Brain (organoid and tissue), 16 donors: ENCODE measurements at places on chromosomes 7 and 10.

DNA sequence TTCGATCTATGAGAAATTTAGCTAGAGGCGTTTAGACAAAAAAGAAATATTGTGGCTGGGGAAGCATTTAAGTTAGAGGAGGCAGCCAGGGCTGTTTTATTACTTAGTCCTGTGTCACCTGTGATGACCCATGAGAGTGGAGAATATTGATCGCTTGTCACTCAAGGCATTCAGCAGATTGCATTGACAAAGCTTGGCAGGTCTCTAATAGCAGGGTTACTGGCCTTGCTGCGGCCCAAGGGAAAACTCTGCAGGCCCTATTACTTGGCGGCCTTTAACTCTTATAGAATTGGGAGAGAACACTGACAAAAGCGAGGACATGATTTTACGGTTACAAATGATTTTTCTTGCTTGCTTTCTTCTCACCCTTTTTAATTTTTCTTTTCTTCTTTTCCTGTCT, 473.5 kb downstream of the AUTS2 start:
- no peak for DNase-seq

GRCh38 chr7:45347804-45348203, 190.2 kb downstream of the RAMP3 start:
- DNase-seq: no peak

GRCh38 chr10:100341953-100342626, 4.9 kb upstream of the SCD start:
- DNase-seq: peak; percentile 44

- DNase-seq: no peak
These were observed 23.3 kb upstream of the PDGFA start for GRCh38 chr7:542713-543500.

DNA sequence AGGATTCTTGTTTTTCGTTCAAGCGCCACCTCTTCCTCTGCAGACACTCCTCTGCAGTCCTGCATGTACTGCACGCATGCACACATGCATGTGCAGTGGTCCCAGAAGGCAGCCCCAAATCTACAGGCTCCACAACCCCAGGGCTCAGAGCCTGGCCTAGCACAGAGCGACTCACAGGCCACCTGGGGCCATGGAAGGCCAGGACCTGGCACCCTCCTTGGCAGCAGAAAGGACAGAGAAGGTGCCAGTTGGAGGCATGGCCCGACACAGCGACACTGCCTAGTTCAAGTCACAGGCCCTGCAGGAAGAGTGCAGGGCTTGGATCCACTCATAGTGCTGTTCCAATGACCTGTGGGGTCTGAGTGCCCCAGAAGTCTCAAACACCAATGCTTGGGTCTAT, 48.7 kb upstream of the RET start:
- no peak for DNase-seq

- no peak for DNase-seq
These were observed 186.2 kb downstream of the REEP3 start for GRCh38 chr10:63707254-63707910.

DNA sequence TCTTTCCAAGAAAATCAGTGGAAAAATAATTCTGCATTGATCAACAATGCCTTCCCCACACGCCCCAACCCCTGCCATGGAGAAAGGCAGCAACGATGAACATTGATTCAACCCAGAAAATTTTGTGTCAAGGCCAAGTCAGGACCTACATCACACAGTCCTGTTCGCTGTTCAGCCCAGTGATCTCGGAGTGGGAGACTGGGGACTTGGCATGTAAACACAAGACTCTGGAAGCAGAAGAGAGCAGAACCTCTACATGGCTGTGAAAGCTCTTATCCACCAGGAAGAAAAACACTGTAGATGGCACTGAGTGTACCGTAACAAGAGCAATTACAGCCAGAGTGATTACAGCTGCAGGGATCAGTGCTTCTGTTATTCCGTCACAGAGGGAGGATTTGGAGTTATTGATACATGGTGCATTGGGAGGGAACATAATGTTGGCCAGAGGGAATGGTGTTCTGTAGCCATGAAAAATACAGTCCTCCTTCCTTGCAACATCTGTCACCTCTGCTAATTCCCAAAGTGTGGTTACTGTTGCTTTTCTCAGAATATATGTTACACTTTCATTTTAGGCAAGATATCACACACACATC, 136.6 kb downstream of the IQUB start:
- DNase-seq: peak; percentile 2

DNA sequence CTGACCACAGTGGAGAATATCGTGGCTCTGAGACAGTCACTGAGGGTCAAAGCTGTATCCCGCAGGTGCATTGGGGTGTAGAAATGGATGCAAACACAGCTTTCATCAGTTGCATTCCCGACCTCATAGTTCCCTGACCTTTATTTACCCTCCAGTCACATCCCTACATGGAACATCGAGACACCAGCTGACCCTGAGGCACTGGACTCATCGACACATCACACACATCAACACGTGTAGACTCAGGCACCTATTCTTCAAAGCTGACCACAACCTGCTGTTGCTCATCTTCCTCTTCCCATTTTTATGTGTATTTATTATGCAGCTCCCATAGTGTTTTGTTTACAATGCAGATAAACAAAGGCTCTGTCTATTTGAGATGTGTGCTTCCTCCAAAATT, 396.9 kb upstream of the NRP1 start:
- DNase-seq: no peak

DNA sequence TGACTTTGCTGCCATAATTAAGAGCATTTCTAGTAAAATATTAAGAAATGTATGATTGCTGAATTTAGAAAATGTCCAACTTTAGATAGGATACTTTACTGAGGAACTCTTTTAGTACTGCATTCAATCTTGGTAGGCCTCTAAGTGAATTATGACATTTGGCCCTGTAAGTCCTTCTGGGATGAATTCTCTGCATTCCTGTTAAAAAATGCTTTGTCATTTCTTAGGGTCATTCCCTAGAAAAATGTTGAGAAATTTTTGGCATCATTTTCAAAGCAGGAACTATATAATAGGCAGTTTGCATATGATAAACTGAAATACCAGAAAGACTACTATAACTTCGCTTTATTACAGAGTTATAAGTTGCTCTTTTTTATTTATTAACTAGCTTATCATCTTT, 69.3 kb upstream of the PRR15 start:
- DNase-seq: no peak

DNA sequence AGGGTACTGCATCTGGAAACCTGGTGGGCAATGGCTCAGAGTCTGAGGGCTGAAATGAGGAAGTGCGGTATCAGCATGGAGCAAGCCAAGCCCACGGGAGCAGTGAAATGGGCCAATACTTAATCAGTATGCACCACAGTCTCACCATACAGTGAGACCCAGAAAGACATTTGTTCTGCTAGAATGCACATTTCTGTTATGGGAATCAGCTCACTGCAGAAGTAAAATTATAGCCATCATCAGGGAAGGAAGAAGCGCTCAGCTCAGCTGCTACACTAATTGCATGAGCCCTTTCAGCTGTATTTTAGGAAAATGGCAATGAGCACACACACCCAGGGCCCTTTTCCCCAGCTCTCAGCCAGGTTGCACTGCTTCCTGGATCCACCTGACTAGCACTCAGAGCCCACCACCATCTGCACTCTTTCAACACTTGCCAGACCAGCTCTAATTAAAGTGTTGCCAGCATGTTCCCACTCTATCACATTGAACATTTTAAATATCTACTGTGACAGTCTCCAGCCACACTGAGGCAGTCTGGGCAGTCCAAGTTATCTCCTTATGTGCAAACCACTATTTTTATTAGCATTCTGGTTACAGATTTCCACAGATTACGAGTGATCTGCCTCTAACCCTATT, 44.2 kb upstream of the PIK3AP1 start:
- DNase-seq: peak; percentile 42

- no peak for DNase-seq
These were observed 16.7 kb downstream of the GPER1 start for GRCh38 chr7:1104516-1105179.

GRCh38 chr7:140983802-140984201, 30.9 kb downstream of the MRPS33 start:
- DNase-seq: no peak

DNA sequence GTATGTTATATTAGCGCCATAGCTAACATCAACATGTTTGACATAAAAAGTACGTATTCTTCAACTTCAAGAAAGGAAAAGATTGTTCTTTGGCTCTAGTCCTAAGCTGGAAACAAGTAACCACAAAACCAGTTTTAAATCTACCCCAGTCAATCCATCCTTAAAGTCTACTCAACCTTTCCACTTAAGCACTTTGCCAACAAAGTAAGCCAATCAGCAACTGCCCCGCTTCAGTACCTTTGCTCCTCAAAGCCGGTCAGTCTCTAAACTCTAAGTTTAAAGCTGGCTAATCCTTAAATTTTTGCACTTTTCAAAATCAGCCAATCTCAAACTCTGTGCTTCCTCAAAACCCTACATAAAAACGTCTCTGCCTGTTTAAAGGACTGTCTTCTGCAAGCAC, 8.1 kb downstream of the ZNF438 start:
- no peak for DNase-seq

DNA sequence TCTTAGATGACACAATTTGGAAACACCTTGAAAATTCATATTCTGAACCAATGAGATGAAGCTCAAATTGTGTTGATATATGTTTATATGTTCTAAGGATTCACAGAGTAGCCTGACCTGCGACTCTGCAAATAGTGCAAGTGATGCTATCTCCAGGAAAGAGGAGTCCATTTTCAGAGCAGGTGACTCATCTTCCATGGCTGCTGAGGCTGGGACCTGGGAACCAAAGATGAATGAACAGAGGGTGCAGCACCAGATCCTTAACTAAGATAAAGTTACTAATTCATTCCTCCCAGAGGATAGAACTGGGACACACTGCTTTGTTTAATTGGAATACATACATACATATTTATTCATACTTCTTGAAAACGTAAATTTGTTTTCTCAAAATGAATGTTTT, 240.6 kb upstream of the SEMA3C start:
- no peak for DNase-seq

GRCh38 chr10:30300728-30301127, 48.4 kb downstream of the MTPAP start:
- no peak for DNase-seq

DNA sequence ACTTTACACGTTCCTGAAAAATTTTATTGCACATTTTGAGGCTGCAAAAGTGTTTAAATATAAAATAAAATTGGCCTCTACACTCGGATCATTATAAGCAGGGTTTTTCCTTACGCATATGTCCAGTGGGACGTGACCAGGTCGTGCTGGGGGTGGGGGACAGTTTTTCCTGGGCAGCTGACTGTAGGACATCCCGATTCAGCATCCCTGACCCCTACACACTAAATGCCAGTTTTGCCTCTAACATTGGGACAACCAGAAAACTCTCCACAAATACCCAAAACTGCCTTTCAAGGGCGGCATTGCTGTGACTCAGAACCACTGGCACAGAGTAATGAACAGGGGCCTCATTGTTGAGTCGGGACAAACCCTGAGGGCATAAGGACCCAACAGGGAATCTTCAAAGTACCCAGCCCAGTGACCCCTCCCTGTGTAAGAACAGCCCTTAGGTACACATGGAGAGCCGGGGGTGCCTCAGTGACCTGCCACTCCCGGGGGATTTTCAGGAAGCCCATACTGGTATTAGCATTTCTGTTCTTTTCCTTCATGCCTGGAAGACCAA, 170.6 kb downstream of the ARHGAP21 start:
- no peak for DNase-seq

GRCh38 chr7:20211376-20211775, 5.8 kb downstream of the MACC1 start:
- DNase-seq: no peak

GRCh38 chr7:28093623-28094232, 86.9 kb downstream of the JAZF1 start:
- DNase-seq: no peak

- DNase-seq: peak; percentile 43
These were observed 35.0 kb downstream of the YKT6 start for GRCh38 chr7:44235582-44236332.

- no peak for DNase-seq
These were observed 830 bp upstream of the BMI1 start for GRCh38 chr10:22319980-22320558.

- no peak for DNase-seq
These were observed 11.8 kb downstream of the SFXN2 start for GRCh38 chr10:102726274-102726673.

DNA sequence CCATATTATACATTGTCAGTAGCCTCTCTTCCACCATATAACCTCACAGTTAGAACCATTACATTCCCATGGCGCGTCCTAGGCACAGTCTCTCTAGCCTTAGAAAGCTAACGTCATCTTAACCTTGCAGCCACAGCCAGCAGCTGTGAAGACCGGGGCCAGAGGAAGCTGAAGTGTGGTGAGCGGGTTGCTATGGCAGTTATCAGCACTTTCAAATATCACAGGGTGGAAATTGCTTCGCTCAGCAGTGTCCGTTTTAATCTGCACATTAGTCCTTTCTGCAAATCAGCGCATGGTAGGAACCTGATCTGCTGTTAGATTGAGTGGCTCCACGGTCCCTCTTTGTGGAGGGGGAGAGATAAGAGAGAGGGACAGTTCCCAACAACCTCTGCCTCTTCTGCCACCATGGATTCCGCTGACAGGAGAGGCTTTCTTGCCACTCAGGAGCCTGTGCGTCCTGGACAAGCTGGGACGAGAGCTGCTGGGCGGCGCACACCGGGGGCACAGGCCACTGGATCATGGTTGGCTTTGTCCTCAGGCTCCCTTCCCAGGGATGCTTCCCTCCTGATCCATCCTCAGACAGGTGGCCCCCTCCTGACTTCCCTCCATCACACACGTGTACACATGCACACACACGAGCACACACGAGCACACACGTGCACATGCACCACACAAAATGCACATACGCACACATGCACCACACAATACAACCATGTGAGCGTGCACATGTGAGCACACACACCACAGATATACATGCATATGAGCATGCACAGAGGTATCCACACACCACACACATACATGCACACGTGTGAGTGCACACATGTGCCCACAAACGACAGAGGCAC, 93.8 kb downstream of the WDR37 start:
- DNase-seq: peak; percentile 22

GRCh38 chr10:3426190-3426845, 253.7 kb upstream of the PITRM1 start:
- DNase-seq: peak; percentile 62

DNA sequence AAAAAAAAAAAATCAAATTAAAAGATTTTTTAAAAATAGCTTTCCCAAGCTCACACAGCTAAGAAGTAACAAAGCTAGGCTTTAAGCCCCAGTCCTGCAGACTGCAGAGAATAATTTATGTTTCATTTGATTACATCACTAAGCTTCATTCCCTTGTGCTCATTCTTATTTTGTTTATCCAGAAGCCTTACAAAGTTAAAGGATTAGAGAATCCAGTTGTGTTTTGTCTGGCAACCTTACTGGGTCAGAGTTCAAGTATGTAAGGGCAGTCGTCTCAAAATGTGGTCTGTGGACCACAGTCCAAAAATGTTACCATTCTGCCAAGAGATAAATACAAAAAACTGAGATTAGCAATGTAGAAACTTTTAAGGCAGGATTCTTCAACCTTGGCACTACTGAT, 32.1 kb upstream of the EZH2 start:
- DNase-seq: no peak
